ENCODE measurements at places on chromosomes 7 and 10.

- DNase-seq: no peak
Observed at GRCh38 chr10:94213001-94213530, 149.7 kb downstream of the NOC3L start.

DNA sequence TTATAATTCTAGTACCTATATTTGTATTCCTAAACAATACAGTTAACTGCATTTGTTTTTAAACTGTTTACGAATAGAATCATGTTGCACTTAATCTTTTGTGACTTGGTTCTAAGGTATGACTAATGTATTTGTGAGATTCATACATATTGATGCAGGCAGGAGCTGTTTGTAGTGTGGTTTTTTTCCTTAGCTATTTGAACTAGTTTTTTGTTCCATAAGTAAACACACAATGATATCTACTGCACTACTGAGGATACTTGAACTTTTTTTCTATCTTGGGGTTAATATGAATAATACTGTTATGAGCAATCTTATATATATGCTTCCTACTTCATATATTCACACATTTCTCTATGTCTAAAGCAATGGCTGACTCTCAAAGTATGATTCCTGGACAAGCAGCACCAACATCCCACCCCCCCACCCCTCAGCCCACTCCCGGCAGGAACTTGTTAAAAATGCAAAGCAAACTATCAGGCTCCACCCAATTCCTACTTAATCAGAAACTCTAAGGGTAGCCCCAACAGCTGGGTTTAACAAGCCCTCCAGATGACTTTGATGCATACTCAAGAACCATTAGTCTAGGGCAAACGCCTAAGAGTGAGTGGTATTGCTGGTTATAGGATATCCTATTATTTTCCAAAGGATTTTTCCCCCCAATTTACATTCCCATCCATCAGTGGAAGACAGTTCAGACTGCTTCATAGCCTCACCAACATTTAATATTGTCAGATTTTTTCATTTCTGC, 25.8 kb downstream of the BRAF start:
- DNase-seq: no peak

- DNase-seq: no peak
Observed at GRCh38 chr10:96473866-96474265, 39.9 kb downstream of the TLL2 start.

DNA sequence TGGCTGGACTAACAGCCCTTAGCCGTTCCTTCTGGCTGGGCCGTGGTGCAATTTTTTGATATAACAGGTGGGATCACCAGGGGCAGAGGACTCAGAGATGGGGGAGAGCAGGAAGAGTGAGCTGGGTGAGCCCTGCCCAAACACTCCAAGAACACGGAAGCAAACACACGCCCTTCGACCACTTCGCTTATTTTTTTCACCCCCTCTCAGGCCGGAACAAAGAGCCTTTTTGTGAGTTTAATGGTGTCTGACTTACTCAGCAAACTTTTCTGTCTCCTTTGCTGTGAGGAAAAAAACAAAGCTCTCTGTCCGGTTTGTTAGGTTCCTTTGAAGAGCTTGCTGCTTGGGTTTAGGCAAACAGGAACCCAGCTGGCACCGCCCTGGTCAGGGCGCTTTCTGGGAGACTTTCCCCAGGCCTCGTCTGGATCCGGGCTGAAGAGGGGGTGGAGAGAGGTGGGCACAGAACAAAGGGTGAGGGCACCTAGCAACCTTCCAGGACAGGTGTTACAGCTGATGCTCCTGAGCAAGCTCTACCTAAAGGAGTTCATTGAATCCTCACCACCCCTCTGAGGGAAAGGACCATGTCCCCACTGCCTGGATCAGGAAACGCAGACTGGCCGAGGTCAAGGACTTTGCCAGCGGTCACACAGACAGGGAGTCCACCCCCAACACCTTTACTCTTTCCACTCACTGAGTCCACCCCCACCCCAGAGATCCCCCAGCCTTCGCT, 23.3 kb downstream of the CALML3 start:
- DNase-seq: no peak

DNA sequence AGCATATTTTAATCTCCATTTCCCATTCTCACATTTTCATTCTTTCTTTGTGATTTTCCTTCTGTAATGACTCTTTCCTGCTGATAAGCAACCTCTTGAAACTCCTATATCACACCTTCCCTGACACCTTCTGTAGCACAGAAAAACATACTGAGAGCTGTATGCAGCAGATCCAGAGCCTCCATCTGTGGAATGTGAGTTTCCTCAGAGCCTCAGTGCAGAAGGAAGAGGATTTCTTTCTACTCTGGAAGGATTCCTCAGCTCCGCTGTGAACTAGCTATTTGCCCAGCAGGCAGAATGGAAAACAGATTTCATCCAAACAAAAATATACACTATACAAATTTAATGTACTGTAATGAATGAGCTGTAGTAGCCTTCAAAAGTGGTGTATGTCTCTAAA, 841.3 kb upstream of the ZWINT start:
- no peak for DNase-seq

GRCh38 chr7:131533151-131533559, 23.3 kb downstream of the PODXL start:
- DNase-seq: no peak

- no peak for DNase-seq
Observed at GRCh38 chr10:26090026-26090425, 126.5 kb upstream of the GAD2 start.

Measured in activated T-cell treated with anti-CD3 and anti-CD28 coated beads for 24 hours (primary cell).